ENCODE measurements at places on chromosomes 3 and 15.
A peak's percentile ranks its signal among the peaks of the same experiment; 100 is the strongest.

DNA sequence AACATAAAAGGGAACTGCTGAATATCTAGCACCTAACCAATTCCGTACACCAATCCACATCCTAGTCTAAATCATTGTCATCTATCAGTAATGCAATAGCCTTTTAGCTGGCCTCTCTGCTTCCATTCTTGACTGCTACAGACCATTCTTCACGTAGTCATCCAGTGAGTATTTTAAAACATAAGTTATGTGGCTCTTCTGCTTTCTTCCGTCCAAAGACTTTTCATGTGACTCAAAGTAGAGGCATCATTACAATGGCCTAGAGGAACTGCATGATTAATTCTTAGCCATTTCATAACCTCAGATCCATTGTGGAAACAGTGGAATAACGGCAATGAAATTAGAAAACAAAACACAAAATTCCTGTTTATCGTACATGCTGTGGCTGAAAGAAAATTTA, 88.9 kb upstream of the CBLB start:
- DNase-seq: no peak

GRCh38 chr15:68500363-68501258, 68.6 kb upstream of the ITGA11 start:
- no peak for DNase-seq

- no peak for DNase-seq
These were observed 24.3 kb upstream of the GP5 start for GRCh38 chr3:194423317-194423716.

- no peak for DNase-seq
These were observed 26.0 kb downstream of the SYNM start for GRCh38 chr15:99130765-99131440.

- no peak for DNase-seq
These were observed 62.4 kb upstream of the DAZL start for GRCh38 chr3:16667633-16668032.

DNA sequence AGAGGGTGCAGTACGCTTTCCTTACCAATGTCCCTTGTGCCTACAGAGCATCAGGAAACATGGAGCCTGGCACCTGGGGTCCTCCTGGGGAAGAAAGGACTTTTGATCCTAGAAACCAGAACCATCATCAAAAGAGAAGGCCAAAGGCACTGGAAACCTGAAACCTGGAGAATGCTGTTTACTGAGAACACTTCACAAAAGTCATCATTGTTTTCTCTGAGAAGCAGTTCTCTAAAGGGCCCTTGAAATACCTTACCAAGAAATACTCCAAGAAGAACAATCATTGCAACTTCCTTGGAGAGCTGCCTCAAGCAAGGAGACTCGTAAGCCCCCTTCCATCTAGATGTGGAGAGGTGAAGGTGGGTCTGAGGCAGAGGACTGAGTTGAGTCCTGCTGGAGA, 66.0 kb downstream of the TLE3 start:
- DNase-seq: no peak

DNA sequence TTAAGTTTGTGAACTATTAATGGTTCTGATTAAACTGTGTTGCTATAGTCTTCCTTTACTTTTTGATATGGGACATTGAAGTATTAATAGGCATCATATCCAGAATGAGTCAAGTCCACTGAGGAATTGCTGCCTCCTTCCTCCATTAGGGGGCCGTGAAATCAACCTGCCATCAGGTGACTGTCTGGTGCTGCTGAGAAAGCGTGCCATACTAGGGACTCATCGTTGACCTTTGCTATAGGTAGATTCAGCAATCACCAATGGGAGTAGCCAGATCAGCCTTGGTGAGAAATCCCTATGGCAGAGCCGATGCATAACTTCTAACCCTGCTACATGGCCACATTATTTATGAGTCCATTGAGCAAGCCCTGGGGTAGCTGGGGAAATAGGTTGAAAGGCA, 30.1 kb upstream of the SLC28A2 start:
- no peak for DNase-seq

- no peak for DNase-seq
These were observed 15.4 kb upstream of the FGD5 start for GRCh38 chr3:14803101-14803980.

GRCh38 chr15:69265347-69265955, 33.3 kb upstream of the PAQR5 start:
- DNase-seq: peak; percentile 11

DNA sequence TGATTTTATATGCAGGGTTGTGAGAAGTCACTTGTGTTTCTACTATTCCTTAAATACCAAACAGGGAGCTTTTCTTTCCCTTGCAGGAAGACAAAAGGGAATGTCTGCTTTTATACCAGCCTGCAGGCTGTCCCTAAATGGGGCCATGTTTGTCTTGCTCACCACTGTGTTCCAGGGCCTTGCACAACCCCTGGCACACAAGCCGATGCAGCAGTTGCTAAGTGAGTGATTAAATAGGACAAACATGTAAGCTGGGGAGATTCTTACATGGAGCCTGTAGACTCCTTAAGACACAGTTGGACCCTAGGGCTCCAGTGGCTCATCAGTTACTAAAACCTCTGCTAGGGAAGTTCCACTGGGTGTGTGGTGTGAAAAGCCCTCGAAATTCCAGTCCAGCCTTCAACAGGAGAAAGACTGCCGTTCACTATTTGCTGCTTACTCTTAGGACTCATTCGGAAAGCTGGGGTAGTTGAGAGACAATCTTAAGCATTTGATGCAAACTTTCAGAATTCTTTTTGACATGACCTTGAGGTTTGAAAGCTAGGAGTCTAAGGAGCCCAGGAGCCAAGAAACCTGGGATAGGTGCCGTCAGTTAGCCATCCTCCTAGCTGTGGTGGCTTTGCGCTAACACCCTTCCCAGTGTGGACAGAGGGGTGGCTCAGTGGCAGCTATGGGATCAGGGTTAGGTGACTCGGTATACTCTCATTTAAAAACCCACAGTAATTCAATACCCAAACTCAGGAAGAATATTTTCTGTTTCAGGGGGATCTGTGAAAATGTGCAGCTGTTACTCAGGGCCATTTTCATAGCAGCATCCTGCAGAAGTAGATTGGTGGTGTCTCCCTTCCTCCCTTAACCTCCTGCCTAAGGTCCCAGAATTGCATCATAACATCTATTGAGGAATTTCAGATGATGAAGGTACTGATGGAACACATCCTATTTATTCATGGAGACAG, 39.1 kb downstream of the SYNM start:
- DNase-seq: no peak

- no peak for DNase-seq
These were observed 12.2 kb downstream of the CPB1 start for GRCh38 chr3:148839805-148840204.

GRCh38 chr15:58839485-58839884, 68.4 kb downstream of the MINDY2 start:
- DNase-seq: no peak

GRCh38 chr3:46484388-46484787, 13.4 kb upstream of the RTP3 start:
- DNase-seq: no peak

DNA sequence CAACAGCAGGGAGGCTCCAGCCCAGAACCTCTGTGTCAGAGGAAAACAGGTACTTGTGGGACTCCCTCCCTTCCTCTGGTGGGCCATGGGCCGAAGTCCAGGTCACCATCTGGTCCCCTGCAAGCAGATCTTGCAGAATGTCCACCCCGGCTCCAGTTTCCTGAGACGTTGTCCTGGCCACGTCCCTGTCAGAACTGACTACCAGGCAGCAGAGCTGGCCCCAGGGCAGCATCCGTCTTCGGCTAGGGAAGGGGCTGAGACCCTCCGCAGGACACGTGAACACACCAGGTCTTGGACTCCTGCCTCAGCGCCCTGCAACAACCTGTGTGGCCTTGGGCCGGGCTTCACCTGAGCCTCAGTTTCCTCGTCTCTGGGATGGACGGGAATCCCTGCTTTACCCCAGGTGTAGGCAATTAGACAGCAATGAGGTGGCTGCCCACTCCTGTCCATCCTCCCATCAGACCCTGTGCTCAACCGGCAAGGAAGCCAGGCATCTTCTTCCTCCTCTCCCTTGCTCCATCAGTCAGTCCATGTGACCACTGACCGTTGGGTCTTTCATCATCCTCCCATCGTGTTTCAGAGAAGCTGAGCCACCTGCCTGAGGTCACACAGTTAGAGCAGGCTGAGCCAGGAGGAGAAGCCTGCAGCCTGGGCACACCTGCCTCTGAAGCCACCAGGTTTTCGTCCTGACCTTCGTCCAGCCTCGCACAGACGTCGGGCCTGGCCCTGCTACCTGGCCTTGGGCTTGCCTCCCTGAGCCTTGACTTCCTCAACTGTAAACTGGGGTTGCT, 8.9 kb upstream of the PRKCD start:
- DNase-seq: no peak

- no peak for DNase-seq
These were observed 532.0 kb upstream of the GBE1 start for GRCh38 chr3:82293435-82293834.

GRCh38 chr3:105343991-105344390, 22.7 kb upstream of the ALCAM start:
- no peak for DNase-seq

DNA sequence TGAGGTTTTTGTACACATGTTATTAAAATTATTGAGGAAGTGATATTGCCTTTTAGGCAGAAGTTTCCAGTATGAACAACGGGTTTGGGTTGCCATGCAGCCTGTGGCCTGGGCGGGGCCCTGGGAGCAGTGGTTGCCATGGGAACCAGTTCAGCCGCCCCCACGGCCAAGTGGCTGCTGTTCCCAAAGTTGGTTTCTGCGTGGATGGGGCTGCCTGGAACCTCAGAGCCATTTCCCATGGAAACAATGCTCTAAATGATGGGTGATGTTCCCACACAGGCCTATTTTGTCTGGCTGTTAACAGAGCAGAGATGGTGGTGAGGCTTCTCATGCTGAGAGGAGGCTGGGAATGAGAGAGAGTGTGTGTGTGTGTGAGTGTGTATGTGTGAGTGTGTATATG, 19.5 kb downstream of the MRAS start:
- DNase-seq: no peak

DNA sequence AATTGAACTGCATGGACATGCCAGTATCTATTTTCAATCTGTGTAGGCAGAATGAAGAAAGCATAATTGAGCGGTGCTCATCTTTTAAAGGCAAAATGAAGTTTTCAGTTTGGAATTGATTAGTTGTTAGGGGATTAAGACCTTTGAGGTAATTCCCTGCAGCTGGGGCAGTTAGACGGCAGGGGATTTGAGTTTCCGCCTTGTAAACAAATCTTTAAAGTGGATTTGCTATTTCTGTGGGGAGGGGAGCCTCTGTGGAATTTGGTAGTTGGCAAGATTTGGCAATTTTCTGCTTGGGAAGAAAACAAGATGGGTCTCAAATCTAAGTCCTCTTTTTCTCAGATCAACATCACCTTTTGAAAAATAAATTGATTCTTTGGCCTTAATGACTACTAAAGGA, 212.5 kb upstream of the CNTN6 start:
- no peak for DNase-seq

DNA sequence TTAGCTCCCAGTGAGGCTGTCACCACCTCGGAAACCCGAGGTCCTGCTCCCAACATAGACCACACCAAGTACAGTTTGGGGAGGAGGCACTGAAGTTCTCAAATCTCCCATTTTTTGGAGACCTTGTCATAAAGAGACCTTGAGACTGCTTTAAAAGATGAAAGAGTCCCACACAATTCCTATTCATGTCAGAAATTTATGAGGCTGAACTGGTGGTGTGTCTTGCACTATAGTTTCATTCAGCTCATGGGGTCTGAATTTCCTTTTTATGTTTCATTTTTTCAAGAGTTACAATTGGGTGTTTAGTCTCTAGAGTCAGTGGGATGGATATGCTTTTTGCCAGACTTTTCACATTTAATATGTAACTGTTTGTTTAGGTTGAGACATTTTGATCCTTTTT, 318.1 kb upstream of the LRRFIP2 start:
- DNase-seq: no peak

GRCh38 chr3:99586701-99587100, 51.7 kb upstream of the COL8A1 start:
- DNase-seq: no peak

- DNase-seq: no peak
These were observed 25.2 kb downstream of the TSEN2 start for GRCh38 chr3:12509466-12509865.

- DNase-seq: peak; percentile 44
These were observed 34.8 kb upstream of the CTSH start for GRCh38 chr15:78979456-78980320.

GRCh38 chr15:85707519-85708338, 87.0 kb downstream of the KLHL25 start:
- no peak for DNase-seq

GRCh38 chr3:10981961-10982360, 10.6 kb upstream of the SLC6A1 start:
- DNase-seq: no peak

GRCh38 chr3:148588291-148588690, 109.4 kb upstream of the AGTR1 start:
- DNase-seq: no peak

DNA sequence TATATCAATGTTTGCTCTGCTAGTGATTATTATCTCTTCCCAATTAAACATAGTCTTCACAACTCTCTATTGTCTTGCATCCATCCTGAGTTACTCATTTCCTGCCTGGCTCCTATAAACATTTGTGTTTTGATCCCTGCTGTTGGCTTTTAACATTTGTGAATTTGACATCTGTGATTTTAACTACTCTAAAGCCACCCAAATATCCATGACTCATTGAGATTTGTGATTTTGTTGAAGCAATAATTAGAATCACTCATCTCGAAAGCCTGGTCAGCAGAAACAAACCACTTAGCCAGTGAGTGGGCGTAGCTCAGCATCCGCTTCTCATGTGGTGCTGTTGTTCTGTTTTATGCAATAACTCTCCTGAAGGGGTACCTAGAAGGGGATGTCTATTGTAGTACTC, 174.3 kb upstream of the ZBTB20 start:
- DNase-seq: no peak

DNA sequence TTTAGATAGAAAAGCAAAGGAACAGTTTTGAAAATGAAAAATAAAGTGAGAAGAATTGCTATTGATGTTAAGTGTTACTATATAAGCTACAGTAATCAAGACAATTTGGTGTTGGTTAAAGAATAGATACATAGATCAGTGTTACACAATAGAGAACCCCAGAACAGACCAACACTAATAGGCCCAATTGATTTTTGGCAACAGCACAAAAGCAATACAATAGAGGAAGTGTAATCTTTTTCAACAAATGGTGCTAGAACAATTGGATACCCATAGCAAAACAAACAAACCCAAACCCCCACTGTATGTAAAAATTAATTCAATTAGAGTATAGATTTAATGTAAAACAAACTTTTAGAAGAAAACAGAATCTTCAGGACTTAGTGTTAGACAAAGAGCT, 61.8 kb downstream of the ATP11B start:
- DNase-seq: no peak

DNA sequence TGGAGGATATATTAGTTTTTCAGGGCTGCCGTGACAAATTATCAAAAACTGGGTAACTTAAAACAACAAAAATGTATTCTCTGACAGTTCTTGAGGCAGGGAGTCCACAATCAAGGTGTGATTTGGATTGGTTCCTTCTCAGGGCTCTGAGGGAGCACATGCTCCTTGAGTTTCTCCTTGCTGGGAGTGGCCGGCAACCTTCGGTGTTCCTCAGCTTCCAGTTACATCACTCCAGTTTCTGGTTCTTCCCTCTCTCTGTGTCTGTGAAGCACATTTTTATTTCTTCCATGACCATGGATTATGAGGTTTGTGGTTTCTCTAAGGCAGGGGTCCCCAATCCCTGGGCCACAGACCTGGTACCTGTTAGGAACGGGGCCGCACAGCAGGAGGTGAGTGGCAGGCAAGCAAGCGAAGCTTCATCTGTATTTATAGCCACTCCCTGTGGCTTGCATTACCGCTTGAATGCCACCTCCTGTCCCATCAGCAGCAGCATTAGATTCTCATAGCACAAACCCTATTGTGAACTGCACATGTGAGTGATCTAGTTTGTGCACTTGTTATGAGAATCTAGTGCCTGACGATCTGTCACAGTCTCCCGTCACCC, 24.3 kb downstream of the LRRC28 start:
- DNase-seq: no peak
